Esophagus muscularis mucosa (tissue), 4 donors: ENCODE measurements at places on chromosomes 3 and 15.

- DNase-seq, result no peak
These were observed 8.4 kb upstream of the SLCO2A1 start for GRCh38 chr3:134038071-134038491.

- no peak for DNase-seq
These were observed 161.1 kb upstream of the ANKRD28 start for GRCh38 chr3:15958692-15959433.

DNA sequence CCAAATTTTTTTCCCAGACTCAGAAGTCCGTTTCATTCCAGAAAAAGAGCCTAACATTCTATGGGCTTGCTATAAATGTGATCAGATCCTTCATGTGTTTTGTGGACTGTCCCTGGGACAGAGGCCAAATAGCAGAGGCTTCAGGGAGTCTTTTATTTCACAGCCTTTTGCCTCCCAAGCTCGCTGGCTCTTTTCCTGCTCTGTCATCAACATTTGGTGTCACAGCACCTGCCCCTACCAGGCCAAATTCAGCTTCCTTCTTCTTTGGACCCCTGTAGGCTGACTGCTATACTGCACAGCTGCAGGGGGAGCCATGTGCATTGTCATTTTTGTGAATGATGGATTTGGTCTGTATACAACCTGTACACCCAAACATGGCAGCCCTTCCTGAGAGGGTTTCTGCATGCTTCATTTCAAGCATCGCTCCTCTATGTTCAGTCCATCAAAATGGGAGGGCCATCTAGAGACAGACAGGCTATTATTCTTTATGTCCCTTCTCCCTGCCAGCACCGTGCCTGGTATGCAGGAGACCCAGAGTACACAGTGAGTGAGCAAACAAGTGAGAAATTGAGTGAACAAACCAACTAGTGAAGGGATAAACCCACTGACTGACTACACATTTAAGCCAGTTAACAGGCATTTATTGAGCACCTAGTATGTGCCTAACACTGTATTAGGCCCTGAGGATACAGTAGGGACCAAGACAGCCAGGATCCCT lies 17.9 kb upstream of the RPP14 start:
- DNase-seq, result no peak

DNA sequence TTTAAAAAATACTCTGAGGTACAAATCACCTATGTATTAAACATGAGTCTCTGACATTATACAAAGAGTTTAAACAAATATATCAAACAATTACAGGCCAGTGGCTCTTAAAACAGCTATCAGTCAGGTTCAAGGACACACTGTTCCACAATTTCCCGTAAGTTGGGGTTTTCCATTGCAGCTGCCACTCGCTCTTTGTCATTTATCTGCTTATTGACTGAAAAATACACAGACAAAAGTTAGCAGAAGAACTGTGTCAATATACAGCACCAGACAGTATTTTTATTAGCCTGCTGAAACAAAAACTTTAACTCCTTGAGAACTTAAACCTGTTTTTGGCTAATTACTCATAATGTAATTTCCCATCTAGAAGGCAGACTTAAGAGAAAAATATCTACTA lies 20.8 kb downstream of the CIAO2A start:
- DNase-seq, result no peak
